Aortic smooth muscle cell (primary cell): ENCODE measurements at places on chromosomes 12 and 14. TPM values are rescaled to one million over a fixed set of nuclear protein-coding genes. Genes with fewer than 3 reads are reported as not detected.

RNF34 gene
- 74.3 and 98.6 TPM in 2 replicates for total RNA-seq

SDS gene
- total RNA-seq: 0.13 TPM in 1 of 2 replicates, not detected in the other

CCDC197 gene
- total RNA-seq: not detected in 2 replicates

CIROP gene
- total RNA-seq: 0.06 and 0.13 TPM in 2 replicates

RPS6KL1 gene
- total RNA-seq: 0.99 and 1.6 TPM in 2 replicates

KRT74 gene
- total RNA-seq: not detected in 2 replicates

GALNT16 gene
- total RNA-seq: 1.8 and 2.5 TPM in 2 replicates

JDP2 gene
- 18.9 and 24.4 TPM in 2 replicates for total RNA-seq

PPM1H gene
- 1.7 and 3.0 TPM in 2 replicates for total RNA-seq

TCP11L2 gene
- total RNA-seq: 23.0 and 35.1 TPM in 2 replicates
